ENCODE measurements at places on chromosomes 1 and 21.

DNA sequence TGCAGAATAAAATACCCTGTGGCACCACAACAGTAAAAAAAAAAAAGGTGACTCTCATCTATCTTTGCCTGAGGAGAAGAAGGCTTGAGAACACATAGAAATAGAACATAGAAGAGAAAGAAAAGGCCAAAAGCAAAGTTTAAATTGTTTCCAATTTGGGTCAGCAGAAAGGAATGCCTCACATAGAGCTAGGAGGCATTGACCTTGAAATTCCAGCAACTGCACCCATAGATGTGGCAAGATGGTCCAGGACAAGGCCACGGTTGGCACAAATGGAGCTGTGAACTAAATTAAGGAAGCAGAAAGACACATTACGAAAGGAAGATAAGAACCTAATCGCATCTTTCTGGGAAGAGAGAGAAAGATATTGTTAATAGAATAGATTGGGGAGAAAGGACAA is 588.3 kb downstream of the LMO4 start:
- DNase-seq, result no peak

DNA sequence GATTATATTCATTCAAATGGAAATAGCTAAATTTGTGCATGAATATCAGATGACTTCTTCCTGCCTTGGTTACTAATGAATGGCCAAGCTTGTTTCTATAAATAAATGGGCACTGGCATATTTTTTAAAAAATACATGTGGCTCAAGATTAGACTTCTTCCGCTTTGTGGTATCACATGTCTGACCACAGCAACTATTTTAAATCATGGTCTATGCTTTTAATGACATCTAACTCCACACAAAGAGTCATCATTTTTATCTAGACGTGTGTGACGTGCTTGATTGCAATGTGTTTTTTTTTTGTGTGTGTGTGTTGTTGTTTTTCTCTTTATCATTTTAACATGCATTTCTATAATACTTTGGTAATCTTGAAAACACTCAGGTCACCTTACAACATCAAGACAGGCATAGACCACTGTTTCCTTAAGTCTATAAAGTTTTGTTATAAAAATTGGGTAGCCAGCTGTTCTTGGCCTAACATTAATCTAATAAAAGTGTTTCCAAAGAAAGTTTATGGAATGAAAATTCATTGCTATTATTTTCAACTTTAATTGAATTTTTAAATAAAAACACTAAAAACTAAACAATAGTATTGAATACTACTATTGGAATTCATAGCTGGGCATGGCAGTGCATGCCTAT is 29.5 kb downstream of the RGS1 start:
- DNase-seq, result peak; percentile 79

- peak; percentile 27 for DNase-seq
Measured at GRCh38 chr1:85838238-85838637, 130.0 kb upstream of the ZNHIT6 start.

GRCh38 chr21:46237474-46237873 is 8.9 kb upstream of the LSS start:
- no peak for DNase-seq

All from GM12878 (cell line).